ENCODE measurements at places on chromosomes 7 and 10.

GRCh38 chr7:117065571-117066150 lies 112.4 kb downstream of the ST7 start:
- DNase-seq: no peak

- DNase-seq: no peak
Observed at GRCh38 chr7:8283968-8284367, 22.0 kb upstream of the ICA1 start.

DNA sequence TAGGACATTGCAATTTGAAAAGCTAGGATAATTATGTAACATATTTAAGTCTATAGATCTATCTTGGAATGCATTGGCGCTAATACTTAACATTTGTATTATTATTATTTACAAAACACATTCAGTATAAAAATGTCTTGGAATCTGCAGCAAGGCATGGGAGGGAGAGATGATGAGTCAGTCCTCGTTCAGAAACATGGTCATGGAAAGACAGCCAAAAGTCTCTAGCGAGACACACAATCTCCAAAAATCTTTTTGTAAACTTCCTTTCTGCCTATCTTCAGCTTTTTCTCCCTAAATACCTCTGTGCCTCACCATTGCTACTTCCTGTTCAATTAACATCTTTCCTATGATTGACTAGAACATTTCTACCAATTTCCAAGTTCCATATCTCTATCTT lies 188.4 kb upstream of the CACNA2D1 start:
- no peak for DNase-seq

GRCh38 chr10:7563368-7563767 lies 103.4 kb downstream of the ITIH5 start:
- DNase-seq: peak; percentile 40

DNA sequence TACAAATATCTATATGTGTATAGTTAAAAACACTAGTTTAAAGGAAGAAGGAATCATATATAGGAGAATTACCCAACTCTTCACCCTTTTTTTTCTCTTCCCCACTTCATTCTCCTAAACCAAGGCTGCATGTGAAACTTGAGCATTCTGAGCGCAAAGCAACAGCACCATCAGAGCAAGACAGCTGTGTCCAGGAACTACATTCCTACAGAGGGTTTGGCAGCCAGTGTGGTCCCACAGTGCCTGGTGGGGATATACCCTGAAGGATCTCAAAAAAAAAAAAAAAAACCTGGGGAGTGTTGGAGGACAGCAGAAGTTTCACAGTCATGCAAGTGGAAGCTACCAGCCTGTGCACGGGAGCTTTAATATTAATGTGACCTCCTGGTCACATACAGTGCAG lies 310.4 kb downstream of the CTNNA3 start:
- no peak for DNase-seq

GRCh38 chr10:12081470-12081869 lies 12.7 kb downstream of the DHTKD1 start:
- DNase-seq: no peak

DNA sequence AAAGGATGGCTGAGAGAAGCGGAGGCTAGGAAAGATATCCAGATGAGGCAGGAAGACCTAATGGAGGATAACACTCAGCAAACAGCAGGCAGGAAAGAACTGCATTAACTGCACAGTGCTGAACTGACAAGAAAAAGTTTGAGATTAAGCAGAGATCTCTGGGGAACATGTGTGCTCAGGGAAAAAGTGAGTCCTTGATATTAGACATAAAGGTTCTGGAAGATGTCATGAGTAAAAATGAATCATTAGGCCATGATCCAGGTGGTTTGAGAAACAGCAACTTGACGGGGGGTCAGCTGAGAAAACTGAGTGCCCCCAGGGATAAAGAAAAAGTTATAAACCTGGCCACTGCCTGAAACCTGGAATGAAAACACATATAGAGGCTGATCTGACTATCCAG lies 27.3 kb upstream of the ANK3 start:
- no peak for DNase-seq

GRCh38 chr7:29454464-29454863 lies 109.2 kb upstream of the PRR15 start:
- DNase-seq: no peak

- DNase-seq: no peak
Observed at GRCh38 chr7:83415840-83416239, 233.1 kb downstream of the SEMA3E start.

- DNase-seq: no peak
Observed at GRCh38 chr10:75976681-75977080, 545.3 kb downstream of the LRMDA start.

GRCh38 chr7:28813243-28813962 lies 144.7 kb downstream of the TRIL start:
- peak; percentile 20 for DNase-seq

DNA sequence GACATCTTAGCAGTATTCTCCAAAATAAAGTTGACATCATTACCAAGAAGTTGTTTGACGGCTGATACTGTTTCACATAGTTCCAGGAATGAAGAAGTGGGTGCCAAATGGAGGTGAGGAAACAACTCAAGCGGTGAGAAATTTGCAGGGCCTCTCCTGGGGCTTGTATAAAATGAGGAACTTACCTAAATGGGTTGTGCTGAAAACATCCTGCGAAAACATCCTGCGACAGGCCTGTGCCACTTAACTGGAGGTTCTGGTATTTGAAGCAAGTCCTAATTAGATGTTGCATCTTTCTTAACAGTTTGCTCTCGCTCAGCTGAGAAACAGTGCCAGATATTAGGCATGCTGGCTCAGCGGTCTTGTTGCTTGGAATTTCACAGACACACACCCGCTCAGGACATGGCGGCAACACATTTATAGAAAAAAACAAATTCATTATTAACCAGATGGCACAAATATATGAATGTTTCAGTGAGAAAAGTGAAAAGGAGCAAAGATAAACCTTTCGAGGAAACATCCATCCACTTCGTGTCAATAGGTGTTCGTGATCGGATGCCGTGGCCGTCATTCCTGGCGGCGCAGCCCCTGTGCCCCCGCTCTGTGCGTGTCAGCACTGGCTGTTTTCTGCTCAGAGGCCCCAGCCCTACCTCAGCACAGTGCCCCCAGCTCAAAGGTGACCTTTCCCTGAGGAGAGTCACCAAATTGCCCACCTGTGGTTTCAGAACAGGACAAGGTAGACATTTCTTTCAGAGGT lies 48.1 kb downstream of the CDC123 start:
- DNase-seq: no peak

DNA sequence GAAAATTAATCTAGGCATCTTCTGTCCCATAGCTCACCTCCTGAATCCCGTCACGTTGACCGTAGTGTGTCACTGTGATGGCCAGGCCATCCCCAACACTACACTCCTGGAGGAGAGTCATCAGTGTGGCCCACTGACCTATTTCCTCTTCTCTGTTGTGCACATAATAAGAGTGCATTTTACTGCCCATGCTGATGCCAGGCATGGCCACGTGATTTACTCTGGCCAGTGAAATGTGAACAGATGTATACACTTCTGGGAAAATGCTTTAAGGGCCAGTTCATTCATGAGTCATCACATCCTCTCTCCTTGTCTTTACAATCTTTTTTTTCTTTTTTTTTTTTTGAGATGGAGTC lies 101.9 kb upstream of the PIP4K2A start:
- no peak for DNase-seq

DNA sequence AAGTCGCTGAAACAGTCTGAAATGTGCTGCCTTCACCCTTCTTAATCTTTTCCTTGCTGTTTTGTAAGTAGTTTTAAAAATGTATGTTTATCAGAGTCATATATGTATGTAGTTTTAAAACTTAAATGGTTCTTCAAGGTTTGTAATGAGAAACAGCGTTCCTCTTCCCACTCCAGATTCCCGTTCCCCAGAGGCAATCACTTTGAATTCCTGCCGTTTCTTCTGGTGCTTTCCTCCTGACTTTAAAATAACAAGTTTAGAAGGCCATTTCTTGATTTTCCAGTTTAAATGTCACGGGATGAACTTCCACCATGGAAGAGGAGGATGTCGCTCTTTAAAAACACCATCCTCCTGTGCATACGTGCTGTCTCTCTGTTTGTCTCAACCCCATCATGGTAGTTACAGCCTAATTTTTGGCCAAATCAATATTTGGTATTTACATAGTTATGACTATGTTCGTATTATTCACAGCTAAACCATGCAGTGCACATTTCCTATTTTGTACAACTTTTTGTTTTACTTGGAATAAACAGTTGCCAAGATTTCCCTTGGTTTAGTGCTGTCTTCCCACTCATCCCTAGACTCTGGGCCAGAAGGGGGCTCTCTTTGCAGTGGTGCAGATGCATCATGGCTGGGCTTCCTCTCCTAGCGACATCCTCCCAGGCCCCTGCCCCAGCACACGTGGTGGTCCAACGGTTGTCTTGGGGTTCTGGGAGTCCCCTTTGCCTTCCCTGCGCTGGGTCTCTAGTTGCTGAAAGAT lies 151.4 kb downstream of the PTPN20 start:
- no peak for DNase-seq

GRCh38 chr7:55365675-55366460 lies 731 bp downstream of the LANCL2 start:
- DNase-seq: peak; percentile 99

DNA sequence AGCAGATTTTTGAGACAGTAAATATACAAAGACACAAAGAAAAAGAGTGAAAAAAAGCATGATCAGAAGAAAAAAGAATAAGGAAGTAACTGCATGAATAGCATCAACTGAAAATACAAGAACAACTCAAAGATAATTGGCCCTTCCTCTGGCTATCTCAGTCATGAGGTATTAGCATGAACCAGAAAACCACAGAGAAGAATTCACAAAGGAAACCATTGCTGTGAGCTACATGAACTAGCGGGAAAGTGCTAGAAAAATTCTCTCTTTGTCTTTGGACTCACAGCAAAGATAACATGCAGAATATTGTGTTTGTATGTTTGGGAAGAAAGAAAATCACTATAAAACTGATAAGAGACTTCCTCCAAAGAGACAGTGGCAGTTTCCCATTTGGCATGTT lies 82.9 kb downstream of the SORCS1 start:
- DNase-seq: no peak
